Progenitor cell of endocrine pancreas (in vitro differentiated cells): ENCODE measurements at places on chromosomes 5 and 9.
A peak's percentile ranks its signal among the peaks of the same experiment; 100 is the strongest.

- DNase-seq: no peak
Measured at GRCh38 chr5:158514319-158514985, 585.3 kb downstream of the EBF1 start.

DNA sequence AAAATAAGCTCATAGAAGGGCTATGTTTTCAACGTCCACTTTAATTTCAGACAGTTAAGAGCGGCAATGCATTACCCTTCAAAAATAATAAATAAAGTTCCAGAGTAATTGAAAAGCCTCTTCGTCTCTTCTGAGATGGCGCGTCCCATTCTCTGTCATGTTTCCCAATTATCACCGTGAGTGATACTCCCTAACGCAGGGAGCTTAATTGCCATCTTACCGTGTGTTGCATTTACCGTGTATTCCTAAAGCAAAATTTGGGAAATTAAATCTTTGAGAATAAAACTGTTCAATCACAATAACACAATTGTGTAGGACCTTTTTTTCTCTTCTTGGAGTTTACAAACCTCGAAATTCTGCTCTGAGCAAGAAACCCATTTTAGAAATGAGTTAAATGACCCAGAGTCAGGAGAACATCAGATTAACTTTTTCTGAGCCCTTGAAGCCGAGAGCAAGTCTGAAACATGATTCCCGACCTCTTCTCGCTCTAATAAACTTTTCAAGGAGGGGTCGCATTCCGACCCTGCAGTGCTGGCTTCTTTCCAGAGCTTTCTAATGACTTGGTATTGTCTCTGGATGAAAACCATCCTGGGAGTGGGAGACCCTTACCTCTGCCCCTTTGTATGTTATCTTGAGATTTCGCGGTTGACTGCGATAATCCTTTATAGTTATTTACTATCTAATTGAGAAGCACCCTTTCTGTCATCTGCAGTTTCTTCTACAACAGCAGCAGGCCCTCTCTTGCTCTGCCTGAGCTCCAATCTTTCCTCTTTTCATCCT, 251.5 kb downstream of the FSTL4 start:
- no peak for DNase-seq

GRCh38 chr5:163695830-163696578, 190.6 kb downstream of the MAT2B start:
- DNase-seq: peak; percentile 40

GRCh38 chr9:91419222-91420191, 4.1 kb downstream of the NFIL3 start:
- no peak for DNase-seq

- DNase-seq: no peak
Measured at GRCh38 chr5:134873494-134873893, 677 bp upstream of the TXNDC15 start.

GRCh38 chr9:137227054-137227852, at the start of gene RNF224:
Gene RNF224, plus strand, starts transcription at chr9:137227502. Its CDS starts 834 bp downstream, at chr9:137228336.
- peak; percentile 80 for DNase-seq

GRCh38 chr5:180329606-180330269, 23.4 kb downstream of the GFPT2 start:
- no peak for DNase-seq

DNA sequence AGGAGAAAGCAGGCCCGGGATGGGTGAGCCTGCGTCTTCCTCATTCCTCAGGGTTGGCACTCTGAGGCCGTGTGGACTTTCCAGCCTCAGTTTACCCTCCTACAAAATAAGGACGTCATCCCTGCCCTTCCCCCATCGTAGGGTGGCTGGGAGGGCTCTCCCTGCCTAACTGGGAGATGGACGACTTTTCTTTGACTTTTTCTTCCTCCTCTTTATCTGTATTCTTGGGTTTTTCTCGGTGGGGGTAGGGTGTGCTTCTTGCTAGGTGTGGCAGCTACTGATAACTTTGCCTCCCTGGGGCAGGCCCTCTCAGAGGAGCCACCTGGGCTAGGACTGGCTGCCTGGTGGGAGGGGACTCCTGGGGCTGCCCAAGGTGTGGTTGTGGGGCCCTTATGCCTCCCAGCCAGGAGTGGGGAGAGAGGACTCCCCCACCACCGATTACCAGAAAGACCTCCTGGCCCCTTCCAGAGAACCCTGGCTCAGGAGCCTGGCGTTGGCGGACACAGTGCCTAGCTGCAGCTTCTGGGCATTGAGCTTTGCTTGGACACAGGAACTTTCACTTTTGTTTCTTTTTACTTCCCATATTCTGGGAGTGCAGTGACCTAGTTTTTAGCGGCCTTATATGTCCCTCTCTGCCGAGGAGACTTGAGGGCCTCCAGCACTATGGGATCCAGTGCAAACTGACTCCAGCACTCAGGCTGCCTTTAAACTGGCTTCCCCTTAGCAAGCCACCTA, 6.1 kb downstream of the GLIPR2 start:
- DNase-seq: no peak

DNA sequence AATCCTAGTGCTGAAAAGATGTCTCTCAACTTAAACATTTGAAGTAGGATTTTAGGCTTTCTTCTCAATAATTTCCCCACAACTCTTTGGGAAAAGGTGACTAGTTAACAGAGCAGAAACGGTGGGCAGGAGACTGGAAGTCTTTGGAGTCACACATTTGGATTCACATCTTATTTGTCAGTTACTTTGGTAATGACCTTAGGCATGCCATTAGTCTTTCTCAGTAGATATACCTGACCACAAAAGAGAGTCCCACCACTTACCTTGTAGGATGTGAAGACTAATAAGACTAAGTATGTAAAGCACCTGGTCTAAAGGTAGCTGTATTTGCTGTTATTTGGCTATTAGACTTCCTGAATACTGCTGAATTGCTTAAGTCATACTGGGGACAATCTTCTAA, 35.4 kb downstream of the DAP start:
- DNase-seq: no peak

- no peak for DNase-seq
Measured at GRCh38 chr5:12315461-12315860, 411.2 kb upstream of the CTNND2 start.

- no peak for DNase-seq
Measured at GRCh38 chr5:79982136-79982535, 8.9 kb downstream of the MTX3 start.

- no peak for DNase-seq
Measured at GRCh38 chr9:114532561-114533237, 27.4 kb upstream of the WHRN start.

DNA sequence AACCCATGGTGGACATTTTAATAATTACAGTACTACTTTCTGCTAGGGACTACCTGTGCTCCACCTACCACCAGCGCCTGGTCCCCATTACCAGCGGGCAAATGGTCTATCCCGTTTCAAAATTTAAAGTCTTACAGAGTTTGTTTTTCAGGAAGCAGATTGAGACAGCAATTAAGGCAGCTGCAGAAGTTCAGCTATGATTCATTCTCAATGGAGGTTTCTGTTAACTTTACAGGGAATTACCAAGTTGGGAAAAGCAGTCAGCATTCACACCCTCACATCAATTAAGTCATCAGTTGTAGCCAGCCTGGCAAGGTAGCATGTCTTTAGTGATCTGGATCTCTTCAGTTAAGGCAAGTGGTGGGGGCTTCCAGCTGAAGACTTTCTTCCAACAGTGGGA, 410.6 kb upstream of the DAB2 start:
- DNase-seq: no peak

DNA sequence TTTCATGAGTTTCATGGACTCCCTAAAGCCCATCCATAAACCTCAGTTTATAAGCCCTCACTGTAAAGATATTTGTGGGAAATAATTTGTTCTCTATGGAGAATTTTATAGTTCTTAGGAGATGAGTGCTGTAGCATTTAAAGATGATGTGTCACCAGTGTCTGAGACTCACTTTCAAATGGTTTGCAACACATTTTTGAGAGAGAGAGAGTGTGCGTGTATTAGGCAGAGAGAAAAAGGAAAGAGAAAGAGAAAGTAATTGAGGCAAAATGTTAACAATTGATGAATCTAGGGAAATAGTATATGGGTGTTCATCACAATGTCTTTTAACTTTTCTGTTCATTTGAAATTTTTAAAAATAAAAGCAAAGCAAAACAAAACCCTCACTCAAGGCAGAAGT, 479.0 kb downstream of the ZSWIM6 start:
- no peak for DNase-seq

GRCh38 chr9:135732569-135733257, 30.7 kb downstream of the KCNT1 start:
- DNase-seq: no peak

DNA sequence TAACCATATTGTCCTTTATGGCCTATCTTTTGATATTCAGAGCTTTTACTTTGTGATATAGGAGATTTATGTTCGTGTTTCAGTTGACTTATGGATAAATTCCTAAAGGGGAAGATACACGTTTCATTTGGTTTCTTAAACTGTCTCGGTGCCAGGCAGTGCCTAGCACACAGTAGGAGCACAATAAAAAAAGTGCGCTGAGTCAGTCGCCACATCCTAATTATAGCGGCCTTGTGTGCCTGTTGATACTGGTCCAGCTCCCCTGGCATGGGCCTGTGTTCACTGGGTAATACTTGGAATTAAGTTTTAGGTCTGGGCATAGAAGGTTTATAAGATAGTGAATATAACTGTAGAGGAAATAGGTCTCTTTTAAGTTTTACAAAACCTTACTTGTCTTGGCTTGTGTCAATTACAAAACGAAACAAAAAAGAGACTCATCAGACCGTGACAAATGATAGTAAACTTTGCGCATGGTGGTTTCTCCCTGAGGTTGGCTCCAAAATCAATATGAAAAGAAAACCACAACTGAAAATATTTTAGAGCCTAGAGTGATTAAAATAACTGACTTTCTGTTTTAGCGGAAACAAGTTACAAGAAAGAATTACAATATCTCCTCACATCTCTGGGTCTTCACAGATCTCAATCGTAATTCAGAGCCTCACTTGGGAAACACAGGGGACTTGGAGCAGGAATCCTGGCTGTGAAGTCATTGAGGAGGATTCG, 84.8 kb downstream of the MVB12B start:
- DNase-seq: no peak

DNA sequence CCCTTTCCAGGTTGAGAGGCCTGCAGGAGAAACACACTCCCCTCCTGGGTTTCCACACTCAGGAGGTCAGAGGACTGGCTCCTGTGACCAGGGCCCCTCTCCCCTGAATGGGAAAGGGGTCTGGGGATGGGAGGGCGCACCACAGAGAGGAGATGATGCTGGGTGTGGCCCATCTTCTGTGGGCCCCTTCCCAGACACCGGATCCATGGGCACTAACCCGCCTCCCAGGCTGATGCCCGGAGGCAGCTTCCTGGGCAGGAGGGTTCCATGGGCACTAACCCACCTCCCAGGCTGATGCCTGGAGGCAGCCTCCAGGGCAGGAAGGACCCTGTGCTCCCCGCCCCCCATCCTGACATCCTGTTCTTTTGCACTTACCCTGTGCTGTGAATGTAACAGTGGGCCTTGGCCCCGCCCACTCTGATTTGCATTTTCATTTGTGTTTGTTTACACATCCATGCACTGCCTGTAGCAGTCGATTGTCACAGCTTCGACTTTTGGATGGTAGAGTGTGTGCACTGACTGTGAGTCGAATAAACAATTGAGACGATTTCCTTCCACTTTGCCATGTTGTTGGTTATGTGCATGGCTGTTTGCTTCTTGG, 9.3 kb upstream of the DOLPP1 start:
- DNase-seq: no peak

- no peak for DNase-seq
Measured at GRCh38 chr9:127931092-127931881, 710 bp upstream of the PIP5KL1 start.

DNA sequence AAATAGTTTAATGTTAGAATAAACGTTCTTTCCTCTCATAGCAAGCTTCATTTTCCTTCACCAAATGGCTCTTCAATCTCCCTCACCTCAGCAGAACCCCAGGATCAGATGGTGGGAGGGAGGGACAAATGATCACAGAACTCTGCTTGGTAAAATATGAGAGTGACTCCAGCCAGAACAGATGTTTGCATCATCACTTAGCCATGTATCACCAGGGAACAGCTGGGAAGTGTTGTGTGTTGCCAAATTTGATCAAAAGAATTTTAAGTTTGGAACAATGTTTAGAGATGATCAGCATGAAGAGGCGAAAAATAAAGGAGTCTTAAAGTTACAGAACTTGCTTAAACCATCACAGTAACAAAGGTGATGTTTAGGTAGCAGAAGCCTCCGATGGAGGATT, 115.7 kb downstream of the FRMD3 start:
- DNase-seq: no peak

DNA sequence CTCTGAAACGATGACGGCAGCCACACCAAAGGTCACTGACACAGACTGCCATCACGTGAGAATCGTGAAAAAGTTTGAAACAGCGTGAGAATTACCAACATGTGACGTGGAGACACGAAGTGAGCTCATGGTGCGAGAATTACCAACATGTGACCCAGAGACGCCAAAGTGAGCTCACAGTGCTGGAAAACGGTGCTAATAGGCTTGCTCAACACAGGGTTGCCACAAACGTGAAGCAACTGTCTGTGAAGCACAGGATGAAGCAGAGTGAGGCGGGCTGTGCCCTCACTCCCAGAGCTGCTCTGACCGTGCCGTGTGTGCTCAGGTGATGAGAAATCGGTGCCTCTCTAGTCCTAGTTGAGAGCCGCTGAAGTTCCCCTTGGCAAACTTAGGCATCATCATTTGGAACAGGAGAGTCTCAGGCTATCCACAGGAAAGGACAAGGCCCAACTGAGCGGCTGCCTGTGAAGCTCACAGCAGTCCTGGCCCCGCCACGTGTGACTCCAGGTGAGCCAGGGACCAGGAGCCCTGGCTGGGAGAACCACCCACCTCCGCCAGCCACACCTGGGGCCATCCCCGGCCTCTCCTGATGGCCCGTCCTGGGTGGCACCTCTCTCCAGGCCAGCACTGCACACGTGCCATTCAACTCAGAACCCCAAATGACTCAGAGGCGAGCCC, 29.8 kb upstream of the SLC6A3 start:
- no peak for DNase-seq

DNA sequence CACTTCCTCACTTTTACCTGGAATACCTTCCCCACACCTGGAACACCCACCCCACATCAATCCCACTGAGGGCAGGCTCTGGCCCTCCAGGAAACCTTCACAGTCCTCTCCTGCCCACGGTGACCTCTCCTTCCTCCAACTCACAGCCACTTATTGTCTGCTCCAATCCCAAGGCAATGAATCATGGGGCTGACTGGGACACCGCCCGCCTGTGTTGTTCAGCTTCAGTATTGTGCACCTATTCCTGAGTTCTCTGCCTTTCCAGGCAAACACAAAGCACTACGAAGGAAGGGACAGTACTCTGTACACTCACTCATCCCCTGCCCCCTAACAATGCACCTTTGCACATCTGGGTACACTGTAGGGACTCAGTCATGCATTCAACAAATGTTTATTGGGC, 7.3 kb downstream of the PCDH1 start:
- DNase-seq: no peak

- peak; percentile 44 for DNase-seq
Measured at GRCh38 chr5:139676951-139677735, 29.0 kb downstream of the CXXC5 start.

GRCh38 chr5:97751540-97751939, 568.5 kb upstream of the RIOK2 start:
- no peak for DNase-seq
